ENCODE measurements at places on chromosomes 16 and 17.

GRCh38 chr17:35743626-35744328, 9.3 kb downstream of the GAS2L2 start:
- no peak for DNase-seq

DNA sequence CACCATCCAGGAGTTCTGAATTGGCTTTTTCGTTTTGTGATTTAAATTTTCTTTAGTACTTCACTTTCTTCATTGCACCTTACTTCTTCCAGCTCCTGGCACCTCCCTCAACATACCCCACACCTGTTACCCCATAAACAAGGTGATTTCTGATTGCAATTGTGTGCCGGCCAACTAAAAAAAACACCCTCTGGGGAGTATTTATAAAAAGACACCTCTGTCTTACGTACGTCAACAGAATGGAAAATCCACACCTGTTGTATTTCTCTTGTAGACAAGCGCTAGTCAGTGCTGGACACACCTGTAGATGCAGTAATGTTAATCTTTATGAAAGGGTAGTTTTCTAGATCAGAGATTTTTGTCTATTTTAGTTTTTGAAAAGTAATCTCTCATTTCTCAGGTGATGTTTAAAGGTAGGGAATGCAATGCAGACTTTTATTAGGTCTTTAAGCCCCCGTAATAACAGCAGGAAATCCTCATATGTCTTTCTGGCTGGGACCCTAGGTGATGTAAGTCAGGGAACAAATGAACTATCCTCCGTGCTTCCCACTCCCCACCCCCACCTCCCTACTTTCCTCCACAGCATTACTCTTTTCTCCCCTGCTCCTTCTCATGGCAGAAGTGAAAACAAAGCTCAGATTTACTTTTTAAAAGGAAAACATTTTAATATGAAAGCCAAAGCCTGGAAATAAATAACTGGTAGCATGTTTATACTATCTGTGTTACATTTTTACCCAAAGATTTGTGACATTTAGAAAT, 4.2 kb downstream of the MSI2 start:
- DNase-seq, result no peak

- DNase-seq, result no peak
Measured at GRCh38 chr17:27226611-27227230, 67.2 kb upstream of the WSB1 start.

GRCh38 chr17:44779211-44780025, 20.6 kb downstream of the ADAM11 start:
- peak; percentile 82 for DNase-seq

GRCh38 chr17:78779850-78780249, 2.2 kb downstream of the CYTH1 start:
- peak; percentile 31 for DNase-seq

DNA sequence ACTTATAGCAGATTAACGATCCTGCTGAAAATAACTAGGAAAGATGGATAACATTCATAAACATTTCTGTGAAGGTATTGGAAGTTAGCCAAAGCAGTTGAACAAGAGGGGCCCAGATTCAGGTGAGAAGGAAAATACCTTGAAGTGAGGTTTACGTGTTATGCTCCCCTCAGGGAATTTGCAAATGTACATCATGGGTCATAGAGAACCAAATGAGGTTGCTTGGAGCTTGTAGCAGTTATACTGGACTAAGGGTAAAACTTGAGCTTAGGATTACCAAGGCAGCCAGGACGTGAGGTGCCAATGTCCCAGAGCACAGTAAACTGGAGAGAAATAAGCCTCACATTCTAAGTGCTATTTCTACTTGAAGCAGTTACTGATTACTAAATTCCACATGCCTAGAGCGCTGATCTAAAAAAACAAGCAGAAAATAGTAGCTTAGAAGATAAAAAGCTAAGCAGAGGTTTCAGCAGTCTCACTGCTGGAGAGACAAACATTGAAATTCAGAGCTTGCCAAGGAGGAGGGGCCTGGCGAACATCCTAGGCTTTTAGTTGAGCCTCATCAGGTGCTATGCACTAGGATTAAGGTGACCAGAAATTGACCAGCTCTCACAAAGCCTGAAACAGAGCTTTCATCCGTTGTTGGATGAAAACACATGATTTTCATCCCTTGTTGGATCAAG, 136.7 kb upstream of the FAM20A start:
- DNase-seq, result no peak

DNA sequence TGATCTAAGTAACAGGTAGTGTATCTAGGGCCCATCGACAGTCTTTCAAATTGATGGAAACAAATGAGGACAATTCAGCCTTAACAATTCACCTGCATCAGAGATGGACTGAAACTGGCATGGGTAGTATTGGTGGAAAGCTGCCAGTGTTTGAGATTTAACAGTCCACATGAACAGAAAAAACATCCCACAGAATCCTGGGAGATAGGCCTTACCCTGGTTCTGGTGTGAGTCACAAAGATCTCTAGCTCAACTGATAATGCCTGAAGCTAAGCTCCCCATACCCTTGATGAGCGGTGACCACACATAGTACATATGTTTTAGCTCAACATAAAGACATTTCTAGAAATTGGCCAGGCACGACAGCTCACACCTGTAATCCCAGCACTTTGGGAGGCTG, 21.9 kb downstream of the CRK start:
- no peak for DNase-seq

DNA sequence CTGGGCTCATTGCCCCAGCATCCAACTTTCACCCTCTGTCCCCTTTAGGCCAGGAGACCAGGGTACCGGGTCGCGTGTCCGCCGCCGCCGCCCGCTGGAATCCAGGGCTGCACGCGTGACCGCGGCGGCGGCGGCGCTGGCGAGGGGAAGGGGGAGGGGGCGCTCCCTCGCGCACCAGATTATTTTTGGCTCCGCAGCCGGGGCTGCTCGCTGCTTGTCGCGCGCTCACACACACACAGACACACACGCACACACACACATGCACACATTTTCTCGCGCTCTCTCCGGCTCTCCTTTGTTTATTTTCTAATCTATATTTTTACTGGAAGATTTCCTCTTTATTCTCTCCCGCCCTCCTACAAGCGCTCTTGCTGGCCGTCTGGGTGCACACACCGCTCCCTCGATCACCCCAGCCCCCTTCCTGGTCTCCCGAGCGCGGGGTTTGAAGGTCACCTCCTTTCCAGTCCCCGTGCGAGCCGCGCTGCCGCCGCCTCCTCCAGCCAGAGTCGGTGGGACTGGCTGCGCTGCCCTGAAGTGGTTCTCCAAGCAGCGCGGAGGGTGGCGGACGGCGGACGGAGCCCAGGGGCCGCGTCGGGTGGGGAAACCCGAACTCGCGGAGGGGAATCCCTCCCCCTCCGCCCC, 921.4 kb upstream of the EEF2KMT start:
- no peak for DNase-seq

- DNase-seq, result no peak
Measured at GRCh38 chr16:86862595-86863280, 284.4 kb downstream of the FOXL1 start.

DNA sequence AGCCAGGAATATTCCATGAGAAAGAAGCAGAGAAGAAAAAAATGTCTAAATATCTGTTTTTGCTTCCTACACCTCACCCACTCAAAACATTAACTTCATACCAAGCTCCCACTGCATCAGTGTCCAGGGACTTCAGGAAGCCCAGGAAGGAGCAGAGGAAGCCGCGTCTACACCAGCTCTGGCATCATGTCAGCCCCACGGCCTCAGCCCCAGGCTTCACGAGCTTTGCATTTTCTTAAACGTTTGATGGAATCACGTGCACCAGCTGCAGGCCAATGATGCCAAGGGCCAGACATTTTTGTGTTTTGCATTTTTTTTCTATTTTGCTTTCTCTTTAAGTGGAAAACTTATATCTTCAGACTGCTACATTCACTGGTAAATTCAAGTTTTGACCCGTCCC, 48.6 kb downstream of the CDRT4 start:
- DNase-seq, result no peak

DNA sequence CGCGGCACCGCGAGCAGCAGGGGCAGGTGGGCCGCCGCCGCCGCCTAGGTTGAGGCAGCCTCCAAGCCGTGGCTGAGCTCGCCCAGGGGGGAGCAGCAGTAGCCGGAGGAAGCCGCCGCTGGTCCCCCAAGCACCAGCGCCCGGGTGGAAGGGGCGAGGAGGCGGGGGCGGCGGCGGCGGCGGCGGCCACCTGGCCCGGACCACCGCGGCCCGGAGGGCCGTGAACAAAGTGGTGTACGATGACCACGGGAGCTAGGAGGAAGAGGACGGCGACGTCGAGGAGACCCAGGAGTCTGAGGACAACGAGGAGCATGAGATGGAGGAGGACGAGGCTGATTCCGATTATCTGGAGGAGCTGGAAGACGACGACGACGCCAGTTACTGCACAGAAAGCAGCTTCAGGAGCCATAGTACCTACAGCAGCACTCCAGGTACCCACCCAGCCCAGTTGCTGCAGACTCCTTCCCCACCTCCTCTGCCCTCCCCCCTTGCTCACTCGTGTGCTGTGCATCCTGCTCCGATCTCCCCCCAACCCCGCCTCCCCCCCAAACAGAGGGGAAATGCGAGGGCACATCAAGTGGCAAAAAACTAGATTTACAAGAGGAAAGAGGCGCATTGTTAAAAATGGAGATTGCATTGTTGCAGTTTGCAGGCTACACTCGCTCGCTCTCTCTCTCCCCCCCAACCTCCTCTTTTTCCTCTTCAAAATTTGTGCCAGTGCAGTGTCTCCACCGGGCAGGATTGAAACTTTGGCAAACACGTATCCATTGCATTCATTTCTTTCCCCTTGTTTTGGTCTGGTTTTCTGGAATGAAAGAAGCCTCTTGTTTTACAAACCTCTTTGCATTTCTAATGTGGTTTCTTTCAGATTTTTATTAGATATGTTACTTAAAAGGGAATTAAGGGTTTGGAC, 41.8 kb upstream of the AMZ2 start:
- no peak for DNase-seq

- no peak for DNase-seq
Measured at GRCh38 chr16:15950869-15951268, 1.5 kb downstream of the ABCC1 start.

GRCh38 chr17:76635659-76636360, 7.7 kb downstream of the ST6GALNAC1 start:
- no peak for DNase-seq

GRCh38 chr16:86541560-86541959, 13.5 kb downstream of the MTHFSD start:
- no peak for DNase-seq

DNA sequence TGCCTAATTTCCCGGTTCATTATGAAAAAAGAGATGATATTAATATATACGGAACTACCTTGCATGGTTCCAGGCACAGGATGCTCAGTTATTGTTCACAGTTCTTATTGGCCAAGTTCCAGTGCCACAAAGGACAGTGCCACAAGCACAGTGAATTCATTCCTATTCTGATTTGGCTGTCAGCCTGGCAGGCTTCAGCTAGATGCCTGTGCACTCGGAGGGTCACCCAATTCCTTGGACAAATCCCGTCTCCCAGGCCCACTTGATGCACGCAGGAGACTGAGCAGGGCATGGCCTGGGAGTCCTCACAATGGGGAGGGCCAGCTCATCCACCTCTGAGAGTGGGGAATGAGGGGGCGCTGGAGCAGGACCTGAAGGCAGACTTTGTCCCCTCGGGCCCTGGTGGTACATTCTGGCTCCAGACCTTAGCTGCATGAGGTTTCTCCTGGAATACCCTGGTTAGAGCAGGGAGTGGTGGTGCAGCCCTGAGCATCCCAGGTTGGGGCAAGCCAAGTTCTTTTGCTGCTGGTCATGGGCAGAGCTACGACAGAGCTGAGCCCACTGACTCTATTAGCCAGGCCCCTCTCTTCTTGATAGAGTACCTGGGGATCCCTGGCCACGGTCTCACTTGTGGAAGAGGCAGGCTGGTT, 41.4 kb downstream of the MIS12 start:
- DNase-seq, result no peak

DNA sequence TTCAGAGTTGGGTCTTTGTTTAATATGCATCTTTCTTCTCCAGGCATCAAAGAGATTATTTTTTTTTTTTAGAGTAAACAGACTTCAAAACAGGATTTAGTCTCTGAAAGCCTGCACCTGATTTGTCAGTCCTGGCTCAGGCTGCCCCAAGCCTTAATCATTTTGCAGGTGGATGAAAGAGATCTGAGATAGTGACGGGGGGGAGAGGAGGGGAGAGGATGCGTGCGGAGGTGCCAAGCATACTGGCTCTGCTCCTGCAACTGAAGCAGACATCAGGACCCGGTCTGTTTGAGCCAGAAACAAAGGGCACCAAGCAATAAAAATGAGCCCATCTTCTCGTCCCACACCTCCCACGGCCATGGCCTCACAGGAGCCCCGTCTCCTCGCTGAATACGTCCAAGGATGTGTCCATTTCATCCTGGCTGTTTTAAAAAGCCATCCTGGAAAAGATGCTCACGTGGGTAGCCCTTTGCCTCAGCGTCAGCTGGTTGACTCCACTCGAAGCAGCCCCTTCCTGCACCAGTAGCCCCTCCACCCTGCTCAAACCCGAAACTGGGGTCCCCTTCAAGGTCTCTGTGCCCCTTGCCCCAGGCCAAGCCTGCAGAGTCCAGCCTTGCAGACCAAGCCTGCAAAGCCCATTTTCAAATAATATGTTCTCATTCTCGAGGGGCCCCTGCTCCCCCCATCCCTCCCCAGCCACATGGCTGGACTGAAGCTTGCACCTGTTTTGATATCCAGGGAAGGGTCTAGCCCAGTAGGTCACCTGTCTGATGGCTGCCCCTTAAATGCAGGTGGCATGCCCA, 84.8 kb upstream of the TNRC6C start:
- no peak for DNase-seq

DNA sequence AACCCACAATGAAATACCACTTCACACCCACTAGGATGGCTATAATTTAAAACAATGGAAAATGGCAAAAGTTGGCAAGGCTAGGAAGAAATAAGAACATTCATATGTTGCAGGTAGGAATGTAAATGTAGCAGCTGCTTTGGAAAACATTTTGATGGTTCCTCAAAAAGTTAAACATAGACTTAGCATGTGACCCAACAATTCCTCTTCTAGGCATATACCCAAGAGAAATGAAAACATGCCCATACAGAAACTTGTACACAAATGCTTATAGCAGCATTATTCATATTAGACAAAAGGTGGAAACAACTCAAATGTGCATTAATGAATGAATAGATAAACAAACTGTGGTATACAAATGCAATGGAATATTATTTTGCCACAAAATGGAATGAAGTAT, 36.1 kb downstream of the MEOX1 start:
- no peak for DNase-seq

GRCh38 chr17:79295307-79295706, 220.7 kb downstream of the ENGASE start:
- no peak for DNase-seq

- no peak for DNase-seq
Measured at GRCh38 chr16:457732-458400, 32.4 kb downstream of the RAB11FIP3 start.
